Stimulated activated CD8-positive, alpha-beta memory T cell treated with anti-CD3 and anti-CD28 coated beads, Interleukin-7, amount 100 ng/mL, for 1 hour (primary cell): ENCODE measurements at places on chromosomes 1 and 21.

DNA sequence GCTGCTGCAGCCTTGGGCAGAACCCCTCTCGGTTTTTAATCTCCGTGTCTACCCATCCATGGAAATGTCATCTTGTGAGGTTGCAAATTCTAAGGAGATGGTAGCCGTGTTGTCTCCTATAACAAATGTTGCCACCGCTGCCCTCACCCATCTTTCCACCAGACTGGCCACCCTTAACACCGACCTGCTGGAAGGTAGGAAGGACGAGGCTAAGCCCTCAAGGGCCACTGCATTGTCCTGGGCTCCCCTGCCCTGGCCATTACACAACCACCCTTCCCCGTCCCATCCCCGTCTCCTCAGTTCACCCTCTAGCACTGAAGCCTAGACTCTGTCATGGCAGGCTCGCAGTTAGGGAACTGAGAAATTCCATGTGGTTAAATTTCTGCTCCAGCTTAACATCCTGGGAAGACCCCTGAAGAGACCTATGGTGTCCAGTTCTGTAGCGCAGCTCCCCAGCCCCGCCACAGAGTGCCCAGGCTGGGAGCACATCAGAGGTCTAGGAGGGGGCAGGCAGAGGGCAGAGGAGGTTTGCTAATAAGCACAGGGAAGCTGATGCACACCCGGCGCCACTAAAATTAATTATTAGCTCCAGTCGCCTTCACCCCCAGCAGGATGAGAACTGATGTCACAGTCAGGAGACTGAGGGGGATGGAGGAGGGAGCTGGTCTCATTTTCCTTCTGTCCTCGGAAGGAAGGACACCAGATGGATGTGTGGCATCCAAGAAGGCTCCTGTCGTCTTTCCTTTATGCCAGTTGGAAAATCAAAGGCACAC lies 38.3 kb downstream of the STUM start:
- no peak for DNase-seq

DNA sequence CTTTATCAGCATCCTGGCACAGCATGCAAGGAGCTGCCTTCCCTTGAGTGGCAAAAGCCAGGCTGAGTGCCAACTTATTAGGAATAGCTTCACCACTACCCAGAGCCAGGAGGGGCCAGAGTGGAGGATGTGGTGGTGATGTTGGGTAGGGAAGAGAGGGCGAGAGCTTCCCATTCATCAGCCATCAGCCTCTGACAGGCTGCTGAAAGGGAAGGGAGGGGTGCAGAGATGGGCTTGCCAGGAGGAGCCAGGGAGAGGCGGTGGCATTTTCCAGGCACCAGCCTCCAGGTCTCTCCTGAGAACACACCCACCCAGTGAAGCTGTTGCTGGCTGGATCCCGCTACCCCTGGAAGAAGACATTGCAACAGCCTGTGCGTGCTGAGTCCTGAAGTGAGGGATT lies 168.5 kb downstream of the ACTL8 start:
- DNase-seq, result no peak

DNA sequence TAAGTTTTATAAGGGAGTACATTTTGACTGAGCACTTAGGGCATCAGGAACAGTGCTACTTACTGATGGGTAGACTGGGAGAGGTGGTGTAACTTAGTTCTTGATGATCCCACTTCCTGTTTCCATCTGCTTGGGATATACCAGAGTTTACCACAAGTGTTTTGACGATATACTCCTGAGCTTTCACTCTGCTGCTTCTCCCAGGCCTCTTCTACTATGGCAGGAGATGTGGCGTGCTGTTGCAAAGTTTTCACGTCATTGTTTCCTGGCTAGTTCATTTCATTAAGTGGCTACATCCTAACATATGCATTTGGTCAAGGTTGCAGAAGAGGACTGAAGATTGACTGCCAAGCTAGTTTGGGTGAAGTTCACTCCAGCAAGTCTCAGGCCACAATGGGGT lies 41.3 kb upstream of the LAMC2 start:
- DNase-seq, result no peak

GRCh38 chr1:180156201-180156600 lies 1.5 kb downstream of the QSOX1 start:
- DNase-seq, result no peak

GRCh38 chr1:238722812-238723211 lies 663.6 kb upstream of the CHRM3 start:
- no peak for DNase-seq

GRCh38 chr1:228180271-228180958 lies 14.8 kb downstream of the IBA57 start:
- no peak for DNase-seq

DNA sequence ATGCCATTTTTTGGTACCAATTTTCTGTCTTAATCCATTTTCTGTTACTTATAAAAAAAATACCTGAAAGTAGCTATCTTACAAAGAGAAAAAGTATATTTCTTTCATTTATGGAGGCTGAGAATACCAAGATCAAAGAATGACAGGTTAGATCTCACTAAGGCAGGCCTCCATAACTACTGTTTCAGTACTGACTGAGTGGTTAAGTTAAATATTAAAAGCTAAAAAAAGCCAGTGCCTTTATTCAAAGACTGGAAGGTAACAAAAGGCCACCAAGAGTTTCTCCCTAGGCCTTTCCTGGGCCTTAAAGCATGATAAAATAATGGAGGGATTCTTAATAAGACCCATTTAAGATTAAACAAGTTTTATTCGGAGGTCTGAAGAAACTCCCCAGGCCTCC lies 687.7 kb upstream of the ADGRL4 start:
- no peak for DNase-seq

GRCh38 chr1:8660411-8660828 lies 157.0 kb downstream of the RERE start:
- DNase-seq, result no peak

GRCh38 chr1:222124602-222125001 lies 382.7 kb upstream of the DUSP10 start:
- no peak for DNase-seq

GRCh38 chr1:21490774-21491487 lies 18.3 kb upstream of the ALPL start:
- no peak for DNase-seq

- no peak for DNase-seq
Observed at GRCh38 chr1:208173749-208174148, 70.4 kb downstream of the PLXNA2 start.

DNA sequence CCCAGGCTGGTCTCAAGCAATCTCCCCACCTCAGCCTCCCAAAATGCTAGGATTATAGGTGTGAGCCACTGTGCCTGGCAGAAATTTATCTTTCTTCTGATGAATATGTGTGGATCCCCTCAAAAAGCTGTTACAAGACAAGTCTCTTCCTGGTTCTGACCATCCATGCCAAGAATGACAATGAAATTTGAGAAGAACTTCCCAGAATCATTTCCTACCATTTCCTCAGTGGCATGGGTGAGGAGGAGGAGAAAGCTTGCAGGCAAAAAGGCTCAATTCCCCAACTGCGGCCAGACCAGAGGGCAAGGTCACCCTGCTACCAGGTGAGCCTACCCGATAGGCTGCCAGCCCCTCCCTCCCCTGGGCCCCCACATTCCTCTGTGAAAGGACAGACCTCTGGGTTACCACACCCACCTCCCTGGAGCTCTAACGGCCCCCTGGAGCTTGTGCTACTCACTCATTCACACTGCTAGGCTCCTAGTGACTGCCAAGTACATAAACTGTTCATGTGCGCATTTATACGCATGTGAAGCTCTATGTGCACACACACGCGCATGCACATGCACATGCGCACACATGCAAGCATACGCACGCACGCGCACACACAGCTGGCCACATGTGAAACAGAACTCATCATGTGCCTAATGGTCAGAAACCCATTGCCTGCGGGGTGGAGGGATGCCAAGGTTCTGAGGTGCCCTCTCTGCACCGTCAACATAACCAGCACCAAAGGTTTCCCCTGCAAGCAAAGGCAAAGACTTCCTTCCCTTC lies 17.0 kb downstream of the MRAP start:
- DNase-seq, result no peak

DNA sequence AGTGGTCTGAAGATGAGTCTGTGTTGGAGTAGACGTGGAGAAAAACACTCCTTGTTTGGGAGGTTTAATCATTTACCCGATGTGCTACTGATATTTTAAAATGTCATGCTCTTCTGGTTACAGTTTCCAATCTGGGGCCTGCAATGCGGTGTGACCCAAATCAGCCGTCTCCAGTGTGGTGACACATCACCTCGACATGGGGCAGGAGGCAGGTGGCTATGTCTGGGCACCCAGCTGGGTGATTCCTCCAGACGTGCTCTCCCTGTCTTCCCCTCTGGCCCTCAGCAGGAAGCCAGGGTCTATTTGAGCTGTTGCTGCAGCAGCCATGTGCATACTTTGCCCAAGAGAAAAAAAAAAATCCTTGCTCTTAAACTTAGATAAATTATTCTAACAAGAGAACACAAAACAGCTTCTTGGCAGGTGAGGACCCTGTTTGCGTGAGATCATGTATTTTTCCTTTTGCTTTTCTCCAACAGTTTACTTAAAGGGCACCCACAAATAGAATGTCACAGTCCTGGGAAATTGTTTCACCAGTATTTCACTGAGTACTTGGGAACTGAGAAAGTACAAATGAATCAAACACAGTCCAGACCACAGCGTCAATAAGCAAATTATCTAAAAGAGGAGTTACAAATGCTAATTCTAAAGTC lies 38.9 kb upstream of the MAP10 start:
- no peak for DNase-seq

GRCh38 chr1:101965341-101965740 lies 31.4 kb downstream of the OLFM3 start:
- no peak for DNase-seq

GRCh38 chr1:93443454-93443853 lies 4.5 kb upstream of the FNBP1L start:
- DNase-seq, result no peak

DNA sequence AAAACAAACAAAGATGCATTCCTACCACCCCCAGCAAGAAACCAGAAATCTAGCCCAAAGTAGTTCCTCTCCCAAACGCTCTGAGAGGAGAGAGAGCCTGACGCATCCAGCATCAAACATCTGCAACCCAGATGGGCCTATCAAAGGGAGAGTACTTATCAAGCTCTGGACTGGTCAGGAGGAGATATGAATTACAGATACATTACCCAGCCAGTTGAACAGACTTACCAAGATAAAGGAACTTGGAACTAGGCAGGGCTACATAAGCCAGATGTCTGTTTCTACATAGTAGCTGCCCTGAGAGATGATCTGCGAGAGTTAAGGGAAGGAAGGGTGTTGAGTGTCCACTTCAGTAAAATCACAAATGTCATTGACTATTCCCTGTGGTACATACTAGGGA lies 138.4 kb downstream of the PAPPA2 start:
- DNase-seq, result no peak

GRCh38 chr1:208318150-208318734 lies 74.1 kb upstream of the PLXNA2 start:
- no peak for DNase-seq

DNA sequence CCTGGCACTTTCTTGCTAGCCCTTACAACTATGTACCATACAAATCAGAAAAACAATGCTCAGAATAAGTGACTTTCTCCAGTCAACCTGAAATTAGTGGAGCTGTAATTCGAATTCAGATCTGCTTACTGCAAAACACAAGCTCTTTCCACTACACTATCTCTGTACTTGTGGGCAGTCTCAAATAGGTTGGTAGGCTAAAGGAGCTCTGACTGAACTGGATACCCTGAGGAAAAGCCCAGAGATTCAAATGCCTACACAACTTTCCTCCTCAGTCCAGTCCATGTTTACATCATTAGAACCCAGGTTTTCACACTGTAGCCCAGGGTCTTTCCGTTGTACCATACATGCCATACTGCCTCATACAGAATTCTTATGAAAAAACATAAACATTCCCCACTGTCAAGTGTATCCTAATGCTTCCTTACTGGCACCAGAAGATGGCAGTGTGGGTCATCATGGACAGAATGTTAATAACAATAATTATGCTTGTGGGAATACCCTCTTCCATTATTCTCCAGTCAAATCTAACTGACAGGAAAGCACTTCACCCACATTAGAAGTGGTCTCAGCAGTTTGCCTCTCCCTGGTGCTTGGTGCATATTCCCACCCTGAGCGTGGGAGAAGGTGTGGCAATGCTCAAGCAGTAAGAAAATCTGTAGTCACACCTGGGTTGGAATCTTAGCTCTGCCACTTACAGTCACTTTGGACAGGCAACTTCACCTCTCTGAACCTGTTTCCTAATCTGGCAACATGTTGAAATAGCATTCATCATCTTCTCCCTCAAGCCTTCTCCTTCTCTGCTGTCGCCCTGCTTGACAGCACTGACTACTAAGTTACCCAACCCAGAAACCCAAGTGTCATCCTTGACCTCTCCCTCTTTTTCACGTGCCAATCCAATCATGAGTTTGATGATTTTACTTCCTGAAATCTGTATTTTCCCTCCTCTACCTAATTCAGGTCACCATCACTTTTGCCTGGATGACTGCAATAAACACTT lies 14.4 kb upstream of the ZFYVE9 start:
- no peak for DNase-seq

DNA sequence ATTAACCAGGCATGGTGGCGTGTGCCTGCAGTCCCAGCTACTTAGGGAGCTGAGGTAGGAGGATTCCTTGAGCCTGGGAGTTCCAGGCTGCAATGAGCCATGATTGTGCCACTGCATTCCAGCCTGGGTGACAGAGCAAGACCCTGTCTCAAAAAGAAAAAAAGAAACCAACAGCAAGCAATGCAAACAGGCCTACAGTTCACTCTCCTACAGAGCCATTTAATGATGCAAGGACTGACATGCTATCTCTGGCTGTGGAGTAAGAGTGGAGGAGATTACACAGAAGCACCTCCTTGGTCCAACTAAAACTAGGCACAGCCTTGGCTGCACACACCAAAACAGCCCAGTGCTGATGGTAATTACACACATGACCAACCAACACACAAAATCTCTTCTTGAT lies 127.5 kb upstream of the SOD1 start:
- no peak for DNase-seq

DNA sequence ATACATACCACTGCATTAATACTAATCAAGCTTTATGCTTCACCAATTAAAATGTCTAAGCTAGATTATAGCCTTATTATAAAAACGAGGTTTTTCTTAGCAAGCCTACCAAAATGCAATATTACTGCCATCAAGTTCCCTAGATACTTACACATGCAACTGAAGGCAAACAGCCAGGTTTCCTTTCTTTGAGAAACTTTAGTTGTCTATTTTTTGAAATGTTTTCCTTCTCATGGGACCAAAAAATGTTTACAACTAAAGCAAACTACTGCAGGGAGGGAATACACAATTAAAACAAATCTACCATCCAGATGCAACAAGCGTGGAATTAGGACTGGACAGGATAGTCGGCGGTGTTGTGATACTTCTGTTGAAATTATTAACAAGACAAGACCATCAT lies 1.3 kb downstream of the ZNF644 start:
- no peak for DNase-seq

DNA sequence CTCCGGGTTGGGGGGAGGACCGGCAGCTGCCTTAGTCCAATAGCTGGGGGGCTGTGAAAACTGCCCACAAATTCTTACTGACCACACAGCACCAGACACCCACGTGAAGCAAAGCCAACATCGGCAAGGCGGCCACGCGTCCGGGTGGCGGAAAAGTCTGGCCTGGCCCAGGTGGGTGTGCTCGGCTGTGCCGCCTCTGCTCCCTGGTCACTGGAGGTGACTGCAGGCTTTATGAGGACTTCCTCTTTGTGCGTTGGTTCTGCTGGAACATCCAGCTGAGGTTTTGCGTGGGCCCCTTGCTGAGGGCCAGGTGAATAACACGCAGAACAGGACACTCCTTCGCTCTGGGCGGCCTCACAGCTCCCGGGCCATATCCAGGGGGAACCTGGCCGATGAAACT lies 35.4 kb downstream of the FAAP20 start:
- DNase-seq, result no peak
